ENCODE measurements at places on chromosomes 13 and 19. TPM values are rescaled to one million over a fixed set of nuclear protein-coding genes. Genes with fewer than 3 reads are reported as not detected.

GRCh38 chr13:33487575-33488243 lies 202.2 kb upstream of the STARD13 start:
- DNase-seq, result no peak

GRCh38 chr19:11256189-11256588 lies 6.1 kb downstream of the DOCK6 start:
- no peak for DNase-seq

DNA sequence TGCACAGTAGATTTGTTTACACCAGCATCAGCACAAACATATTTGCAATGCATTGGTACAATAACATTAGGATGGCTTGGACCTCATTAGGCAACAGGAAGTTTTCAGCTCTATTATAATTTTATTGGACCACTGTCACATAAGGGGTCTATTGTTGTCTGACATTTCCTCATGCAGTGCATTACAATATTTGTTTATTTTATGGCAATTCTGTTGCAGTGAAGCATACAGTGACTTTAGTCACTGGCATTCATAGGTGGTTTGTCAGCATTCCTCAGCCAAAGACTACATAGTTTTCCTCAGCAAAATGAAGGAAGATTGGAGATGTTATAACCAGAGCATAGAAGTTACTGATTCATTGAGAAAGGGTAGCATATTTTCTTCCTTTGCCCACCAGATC lies 1732.9 kb downstream of the PCDH9 start:
- DNase-seq, result no peak

- DNase-seq, result no peak
Observed at GRCh38 chr13:47250146-47250545, 353.3 kb upstream of the HTR2A start.

- no peak for DNase-seq
Observed at GRCh38 chr19:42178791-42179674, 38.4 kb downstream of the DEDD2 start.

- peak; percentile 81 for DNase-seq
Observed at GRCh38 chr19:33040994-33041827, 23.5 kb downstream of the RHPN2 start.

DNA sequence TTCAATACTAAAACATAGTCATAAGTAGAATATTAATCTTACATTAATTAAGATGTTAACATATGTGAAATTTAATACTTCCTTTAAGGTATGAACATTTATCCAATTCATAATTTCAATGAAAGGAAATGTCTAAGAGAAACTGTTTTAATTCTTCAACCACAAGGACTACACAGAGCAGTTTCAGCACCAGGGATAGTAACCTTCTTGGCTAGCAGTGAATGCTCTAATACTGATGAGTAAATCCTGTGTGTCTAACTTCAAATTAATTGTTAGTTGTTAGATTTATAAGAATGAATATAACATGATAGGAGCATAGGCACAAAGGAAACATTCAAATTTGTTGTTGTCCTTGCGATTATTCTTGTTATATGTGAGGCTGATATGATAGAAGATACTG lies 15.6 kb upstream of the NBEA start:
- no peak for DNase-seq

DNA sequence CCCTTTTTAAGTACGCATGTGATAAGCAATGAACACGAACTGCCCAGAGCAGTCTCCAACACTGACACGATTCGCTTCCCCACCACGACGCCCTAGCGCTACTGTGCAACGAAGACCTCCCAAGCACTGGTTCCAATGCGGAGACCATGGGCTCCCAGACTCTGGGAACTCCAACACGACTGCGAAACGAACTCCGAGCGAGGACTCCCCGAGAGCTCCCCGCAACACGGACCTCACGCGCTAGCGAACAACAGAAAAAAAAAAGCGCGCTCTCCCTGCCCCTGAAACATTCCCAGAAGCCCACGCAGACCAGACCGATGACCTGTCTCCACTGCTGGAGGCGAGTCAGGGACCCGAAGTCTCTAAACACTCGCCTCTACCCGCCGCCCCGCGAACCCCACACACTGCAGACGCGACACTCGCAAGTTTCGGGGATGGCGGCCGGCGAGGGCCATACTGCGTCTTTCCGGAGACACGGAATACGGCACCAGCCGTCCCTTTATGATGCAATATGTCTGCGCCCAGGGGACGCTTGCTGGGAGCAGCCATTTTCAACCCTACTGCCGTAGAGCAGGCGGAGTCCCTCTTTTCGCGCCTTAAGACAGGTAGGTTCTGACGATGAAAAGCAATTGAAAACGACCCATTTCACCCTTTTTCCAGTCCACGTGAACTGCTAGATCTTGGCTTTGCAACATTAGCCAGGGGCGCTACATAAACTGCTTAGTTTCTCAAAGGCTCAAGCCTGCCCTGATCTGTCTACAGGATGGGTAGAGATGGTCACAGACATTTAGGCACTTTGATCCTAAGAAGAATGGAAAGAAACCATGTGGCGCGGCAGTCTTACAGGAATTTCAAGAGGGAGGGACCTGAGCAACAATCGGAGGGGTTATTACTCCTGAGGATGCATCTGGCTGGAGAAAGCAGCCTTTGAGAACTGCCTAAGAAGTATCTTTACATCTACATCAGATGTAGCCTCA lies at the start of gene ZNF577:
Gene ZNF577, minus strand, starts transcription at position 430 of the 977 bp plus-strand sequence. CDS start 7,569 bp downstream, outside the sequence.
- DNase-seq, result peak; percentile 92

- no peak for DNase-seq
Observed at GRCh38 chr13:74278901-74279300, 144.7 kb upstream of the KLF12 start.

DNA sequence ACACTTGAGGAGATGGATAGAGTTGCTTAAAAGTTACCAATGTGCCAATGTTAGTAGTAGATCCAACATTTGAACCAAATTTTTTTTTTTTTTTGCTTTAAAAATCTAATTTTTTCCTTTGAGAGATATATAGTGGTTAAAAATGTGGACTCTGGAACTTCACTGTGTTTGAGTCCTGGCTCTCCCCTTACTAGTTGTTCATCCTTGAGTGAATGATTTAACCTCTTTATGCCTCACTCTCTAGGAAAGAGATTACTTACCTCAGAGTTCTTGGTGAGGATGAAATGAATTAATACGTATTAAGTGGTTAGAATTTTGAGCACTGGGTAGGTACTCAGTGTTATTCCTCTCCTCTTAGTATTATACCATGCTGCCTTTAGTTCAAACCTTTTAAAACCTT lies 24.3 kb downstream of the PDS5B start:
- DNase-seq, result no peak

- DNase-seq, result no peak
Observed at GRCh38 chr19:51079481-51080110, 3.1 kb downstream of the KLK14 start.

GRCh38 chr19:7349961-7350711 lies 1.4 kb downstream of the ARHGEF18 start:
- peak; percentile 48 for DNase-seq

GRCh38 chr19:5837761-5838352 lies 1.6 kb downstream of the FUT6 start:
- no peak for DNase-seq

DNA sequence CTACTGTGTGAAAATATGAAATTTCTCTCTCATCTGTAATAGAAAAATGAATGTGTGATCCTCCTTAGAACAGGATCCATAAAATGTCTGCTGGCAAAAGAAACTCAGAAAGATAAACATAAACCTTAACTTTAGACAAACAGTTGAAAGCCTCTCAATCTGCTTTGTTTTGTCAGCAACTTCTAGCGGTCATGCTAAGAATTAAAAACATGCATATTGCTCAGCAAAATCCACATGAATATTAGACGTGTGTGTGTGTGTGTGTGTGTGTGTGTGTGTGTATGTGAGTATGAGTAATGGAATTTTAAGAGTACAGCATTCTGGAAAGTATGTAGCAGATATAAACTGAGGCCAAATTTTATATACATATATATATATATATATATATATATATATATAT lies 1779.2 kb upstream of the MIR17HG start:
- DNase-seq, result no peak

The MBD3L3 gene
- not detected for total RNA-seq

The TTYH1 gene
- 1.3 TPM for total RNA-seq

The TEX29 gene
- total RNA-seq, result not detected

Data from transverse colon (tissue), 4 donors.